ENCODE measurements at places on chromosomes 5 and 9.

GRCh38 chr5:109028608-109029299 is 281.1 kb downstream of the FER start:
- DNase-seq, result no peak

DNA sequence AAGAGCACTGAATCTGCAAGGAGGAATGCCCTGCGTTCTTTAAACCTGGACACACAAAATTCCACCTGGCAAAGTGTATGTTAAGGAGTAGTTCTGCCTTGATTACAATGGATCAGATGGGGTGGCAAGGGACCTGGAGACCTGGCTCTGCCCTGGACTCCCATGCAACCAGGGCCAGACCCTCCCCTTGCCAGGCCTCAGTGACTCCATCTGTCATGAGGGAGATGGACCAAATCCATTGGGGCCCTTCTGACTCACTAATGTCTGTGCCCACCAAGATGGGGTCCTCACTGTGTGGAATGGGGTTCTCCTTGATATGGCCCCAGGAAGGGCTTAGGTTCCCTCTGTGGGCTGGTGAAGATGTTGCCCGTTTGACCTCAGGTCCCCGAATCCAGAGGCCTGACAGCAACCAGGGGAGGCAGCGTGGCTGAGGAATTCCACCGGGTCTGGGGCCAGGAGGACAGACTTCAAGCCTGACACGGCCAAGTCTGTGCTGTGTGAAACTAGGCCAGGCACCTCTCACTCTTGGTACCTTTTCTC is 100.3 kb downstream of the PAX5 start:
- no peak for DNase-seq

DNA sequence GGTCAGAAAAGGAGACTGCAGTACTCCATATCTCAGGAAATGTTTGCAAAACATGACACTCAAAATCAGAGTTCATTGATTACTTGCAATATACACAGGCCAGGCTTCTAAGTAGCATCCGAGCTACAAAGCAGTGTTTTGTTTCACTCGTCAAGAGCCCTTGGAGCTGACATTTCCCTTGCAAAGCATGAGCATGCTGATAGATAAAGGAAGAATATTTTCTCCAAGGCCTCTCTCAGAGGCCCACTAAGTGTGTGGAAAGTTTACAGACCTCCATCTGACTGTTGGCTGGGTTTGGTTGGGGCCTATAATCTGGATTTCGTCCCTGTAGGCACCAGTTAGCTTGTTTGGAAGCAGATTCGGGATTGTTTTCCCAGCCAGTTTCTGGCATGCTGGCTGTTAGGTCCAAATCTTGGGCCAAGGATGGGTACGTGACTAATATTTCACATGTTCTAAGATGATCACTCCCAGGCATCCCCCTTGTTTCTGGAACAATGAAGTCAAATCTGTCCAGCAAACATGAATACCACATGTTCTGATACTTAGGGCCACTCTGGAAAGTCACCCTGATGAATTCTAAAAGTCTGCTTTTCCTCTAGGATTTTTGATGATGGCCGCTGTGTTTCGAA is 161.3 kb downstream of the RFK start:
- no peak for DNase-seq

GRCh38 chr9:87497080-87497603 is 525 bp upstream of the DAPK1 start:
- no peak for DNase-seq

- DNase-seq, result no peak
These were observed 14.4 kb downstream of the SHB start for GRCh38 chr9:38054653-38055052.

GRCh38 chr9:76911971-76912370 is 6.1 kb upstream of the PRUNE2 start:
- peak; percentile 6 for DNase-seq

- no peak for DNase-seq
These were observed 63.3 kb upstream of the SMC5 start for GRCh38 chr9:70195456-70195855.

- no peak for DNase-seq
These were observed 137.6 kb downstream of the OLFM1 start for GRCh38 chr9:135224921-135225541.

DNA sequence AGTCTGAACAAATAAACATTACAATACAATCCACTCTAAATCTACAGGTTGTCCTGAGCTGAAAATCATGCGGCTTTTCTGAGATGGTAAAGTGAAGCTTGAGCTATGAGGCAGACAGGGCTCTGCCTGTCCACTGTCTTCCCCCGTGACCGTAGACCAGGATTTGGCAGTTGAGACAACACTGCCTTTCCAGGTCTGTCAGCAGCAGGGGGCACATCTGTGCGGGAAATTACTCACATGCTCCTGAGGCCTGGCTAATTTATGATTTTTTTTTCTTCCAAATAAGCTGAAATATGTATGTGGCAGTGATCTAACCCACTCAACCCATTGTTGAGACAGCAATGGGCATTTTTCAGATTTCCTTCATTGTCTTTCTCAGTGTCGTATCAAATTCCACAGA is 307.9 kb downstream of the FBXL7 start:
- DNase-seq, result no peak

DNA sequence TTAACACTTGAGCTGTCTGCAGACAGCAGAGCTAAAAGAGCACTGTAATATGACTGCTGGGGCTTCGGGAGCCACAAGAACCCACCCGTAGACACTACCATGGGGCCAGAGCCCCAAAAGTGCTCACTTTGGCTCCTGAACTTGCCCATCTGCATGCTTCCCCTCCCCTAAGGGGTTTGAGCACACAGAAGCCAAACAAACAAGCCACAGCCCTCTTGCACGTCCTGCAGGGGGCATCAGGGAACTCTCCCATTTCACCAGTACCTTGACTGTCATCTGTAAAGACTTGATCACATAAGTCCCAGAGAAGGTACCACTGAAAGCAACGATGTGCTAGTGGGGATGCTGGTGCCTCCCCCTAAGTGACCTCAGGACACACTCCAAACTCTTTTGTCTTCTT is 681.8 kb downstream of the SEMA5A start:
- no peak for DNase-seq

DNA sequence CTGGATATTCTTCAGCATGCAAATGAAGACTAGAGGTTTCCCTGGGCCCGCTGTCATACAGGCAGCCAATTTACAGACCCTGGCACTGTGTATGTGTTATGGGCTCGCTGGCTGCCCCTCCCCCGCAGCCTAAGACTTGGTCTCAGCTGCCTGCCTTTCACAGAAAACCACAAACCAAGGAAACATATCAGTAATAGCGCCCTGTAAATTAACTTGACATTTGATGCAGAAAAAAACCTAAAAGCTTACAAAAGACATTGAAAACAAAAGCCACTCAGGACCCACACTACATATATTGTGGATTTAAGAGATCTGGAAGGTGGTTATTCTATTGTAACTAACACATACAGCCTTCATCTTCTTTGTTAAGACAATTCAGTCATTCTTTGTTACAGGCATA is 287.0 kb upstream of the TMEM161B start:
- peak; percentile 3 for DNase-seq

- no peak for DNase-seq
These were observed 137.8 kb downstream of the ROR2 start for GRCh38 chr9:91812191-91812590.

DNA sequence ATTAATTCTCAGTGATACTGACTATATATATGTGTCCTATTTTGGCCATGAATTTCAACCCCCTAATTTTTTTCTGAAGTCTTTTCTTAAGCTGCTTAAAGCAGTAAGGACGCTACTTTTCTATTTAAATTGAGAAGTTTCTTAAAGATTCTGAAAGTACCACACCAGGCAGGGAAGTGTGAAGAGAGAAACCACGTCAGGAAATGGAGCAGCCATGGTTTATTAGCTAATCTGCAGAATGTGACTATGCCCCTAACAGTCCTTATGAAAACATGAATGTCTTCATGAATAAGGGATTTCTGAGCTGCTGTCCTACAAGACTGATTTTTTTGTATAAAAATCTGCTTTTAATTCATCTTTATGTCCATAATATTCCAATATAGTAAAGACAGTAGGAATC is 1724.3 kb upstream of the C9orf72 start:
- no peak for DNase-seq

GRCh38 chr9:123073991-123074422 is 40.5 kb downstream of the GPR21 start:
- no peak for DNase-seq

DNA sequence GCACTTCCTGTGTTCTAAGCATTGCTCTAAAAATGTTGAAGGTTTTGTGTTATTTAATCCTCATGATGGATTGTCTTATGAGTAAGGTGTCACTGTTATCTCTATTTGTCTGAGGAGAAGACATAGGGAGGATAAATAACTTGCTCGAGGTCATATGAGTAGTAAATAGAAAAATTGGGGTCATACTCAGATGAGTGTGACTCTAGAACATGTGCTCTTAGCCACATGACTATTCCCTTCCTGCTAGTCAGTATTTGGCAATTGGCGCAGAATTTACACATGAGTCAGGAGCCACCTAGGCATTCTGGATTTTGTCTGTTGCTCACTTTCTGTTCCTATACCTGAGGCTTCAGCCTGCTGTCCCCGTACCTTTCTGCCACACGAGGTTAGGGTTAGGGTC is 234.6 kb upstream of the CD180 start:
- DNase-seq, result no peak

- peak; percentile 49 for DNase-seq
These were observed 1.4 kb downstream of the LRSAM1 start for GRCh38 chr9:127452691-127453090.

DNA sequence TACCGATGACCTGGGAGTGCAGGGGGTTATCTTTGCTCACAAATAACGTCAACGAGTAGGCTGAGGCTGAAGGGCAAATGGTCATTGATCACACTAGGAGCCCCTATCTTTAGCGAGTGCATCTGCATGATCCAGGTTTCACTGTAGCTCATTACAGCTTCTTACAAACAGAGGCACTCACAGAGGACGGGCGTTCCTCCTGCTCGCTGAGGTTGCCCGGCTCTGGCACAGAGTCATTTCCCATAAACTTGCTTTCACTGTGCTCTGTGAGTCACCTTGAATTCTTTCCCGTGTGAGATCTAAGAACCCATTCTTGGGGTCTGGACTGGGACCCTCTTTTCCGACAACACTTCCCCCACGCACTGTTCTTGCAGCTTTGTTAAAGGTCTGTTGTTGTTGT is 1.9 kb upstream of the PAEP start:
- DNase-seq, result no peak

DNA sequence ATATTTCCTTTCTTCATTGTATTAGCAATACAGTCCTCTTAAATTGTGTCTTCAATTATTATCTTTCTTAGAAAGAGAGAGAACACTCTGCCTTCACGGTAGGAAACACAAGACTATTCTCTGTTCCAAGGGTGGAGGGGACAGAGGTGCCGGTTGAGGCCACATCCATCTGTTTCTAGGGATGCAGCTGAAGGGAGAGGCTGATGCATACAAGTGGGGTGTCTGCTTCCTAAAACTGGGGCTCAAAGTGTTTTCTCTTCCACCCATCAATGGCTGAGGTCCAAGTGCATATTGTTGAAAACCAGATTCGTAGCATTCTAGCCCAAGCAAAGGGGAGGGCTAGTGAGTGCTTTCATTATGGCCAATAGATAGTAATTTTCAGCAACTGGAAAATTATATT is 9.5 kb downstream of the IRX2 start:
- no peak for DNase-seq

DNA sequence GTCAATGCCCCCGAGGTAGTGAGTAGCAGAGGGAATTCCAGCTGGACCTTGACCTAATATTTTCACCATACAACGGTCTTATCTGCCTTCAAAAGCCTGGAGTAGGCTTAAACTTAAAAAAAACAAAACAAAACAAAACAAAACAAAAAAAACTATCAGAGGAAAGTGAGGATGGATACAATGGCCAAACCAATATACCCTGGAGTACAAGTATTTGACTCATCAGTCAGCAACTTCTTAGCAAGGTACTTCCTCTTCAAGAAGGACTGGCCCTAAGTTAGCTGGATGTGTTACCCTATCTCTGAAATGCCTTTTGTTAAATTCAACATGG is 160.6 kb upstream of the GNA14 start:
- DNase-seq, result no peak

- no peak for DNase-seq
These were observed 19.6 kb downstream of the MFAP3 start for GRCh38 chr5:154058055-154059038.

DNA sequence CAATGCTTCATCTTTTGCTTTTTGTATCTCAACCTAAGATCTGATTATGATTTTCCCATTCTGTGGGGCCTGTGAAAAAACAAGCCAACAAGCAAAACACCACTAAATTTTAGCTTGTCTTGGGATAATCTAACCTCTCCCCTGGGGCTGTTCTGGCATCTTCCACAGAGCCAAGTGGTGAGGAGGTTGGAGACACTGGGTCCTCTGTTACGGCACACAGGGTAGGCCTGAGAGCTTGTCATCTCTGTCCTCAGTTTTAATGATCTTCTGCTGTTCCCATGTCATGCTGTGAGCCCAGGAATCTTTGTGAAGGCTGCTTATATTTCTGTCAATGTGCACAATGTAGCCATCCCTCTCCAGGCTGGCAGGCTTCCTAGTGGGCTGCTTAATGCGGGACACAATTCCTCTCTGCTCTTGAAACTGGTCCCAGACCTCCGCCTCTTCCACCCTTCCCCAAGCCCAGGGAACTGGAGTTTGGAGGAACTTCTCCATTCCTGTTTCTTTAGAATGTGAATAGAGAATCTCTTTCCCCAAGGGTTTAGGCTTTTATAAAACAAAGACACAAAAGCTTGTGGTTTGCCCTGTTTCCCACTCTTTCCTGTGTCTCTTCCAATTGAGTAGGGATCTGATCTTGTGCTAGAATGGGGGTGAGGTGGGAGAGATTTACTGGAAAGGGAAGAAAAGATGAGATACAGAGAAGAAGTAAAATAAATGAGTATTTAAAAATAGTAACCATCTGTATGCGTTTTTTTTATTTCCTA is 30.9 kb upstream of the SEMA6A start:
- DNase-seq, result no peak

DNA sequence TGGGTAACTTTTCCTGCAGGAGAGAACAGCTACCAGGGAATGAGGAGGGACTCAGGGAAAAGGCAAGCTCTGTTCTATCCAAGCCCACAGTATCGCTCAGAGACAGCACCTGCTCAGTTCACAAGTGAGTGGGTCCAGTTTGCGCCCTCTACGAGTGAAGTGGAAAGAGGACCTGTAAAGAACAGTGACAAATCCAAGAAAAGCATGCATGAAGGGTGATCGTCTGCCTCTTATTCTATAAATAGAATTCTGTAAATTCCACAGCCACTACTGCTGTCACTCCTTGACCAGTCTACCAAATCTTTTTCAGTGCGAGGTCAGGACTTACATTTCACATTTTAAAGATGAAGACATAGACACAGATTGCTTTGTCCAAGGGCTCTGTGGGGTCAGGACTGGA is 117.5 kb downstream of the ENTREP1 start:
- no peak for DNase-seq

DNA sequence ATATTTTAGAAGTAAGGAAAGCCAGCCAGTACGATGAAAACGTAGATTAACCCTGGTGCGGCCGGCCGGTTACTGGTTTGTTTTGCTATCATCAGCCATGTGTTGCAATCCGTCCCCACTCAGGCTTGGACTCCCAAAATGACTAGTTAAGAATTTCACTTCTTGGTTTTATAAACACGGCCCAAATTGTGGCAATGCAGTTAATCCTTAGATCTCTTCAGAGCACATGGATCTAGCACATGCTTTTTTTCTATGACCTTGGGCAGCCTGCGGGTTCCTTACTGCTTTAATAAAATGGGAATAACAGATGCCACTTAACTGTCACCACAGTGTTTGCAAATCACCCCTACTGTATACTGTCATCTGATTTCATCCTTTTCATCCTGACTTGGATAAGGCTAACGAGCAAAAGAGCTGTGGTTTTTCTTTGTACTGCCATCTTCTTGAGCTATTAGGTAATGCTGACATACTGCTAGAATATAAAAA is 1.5 kb downstream of the NDFIP1 start:
- no peak for DNase-seq

All from NCI-H774 (cell line).